ENCODE measurements at places on chromosomes 1 and 21.

GRCh38 chr21:38286739-38287471 lies 30.1 kb downstream of the KCNJ15 start:
- no peak for DNase-seq

DNA sequence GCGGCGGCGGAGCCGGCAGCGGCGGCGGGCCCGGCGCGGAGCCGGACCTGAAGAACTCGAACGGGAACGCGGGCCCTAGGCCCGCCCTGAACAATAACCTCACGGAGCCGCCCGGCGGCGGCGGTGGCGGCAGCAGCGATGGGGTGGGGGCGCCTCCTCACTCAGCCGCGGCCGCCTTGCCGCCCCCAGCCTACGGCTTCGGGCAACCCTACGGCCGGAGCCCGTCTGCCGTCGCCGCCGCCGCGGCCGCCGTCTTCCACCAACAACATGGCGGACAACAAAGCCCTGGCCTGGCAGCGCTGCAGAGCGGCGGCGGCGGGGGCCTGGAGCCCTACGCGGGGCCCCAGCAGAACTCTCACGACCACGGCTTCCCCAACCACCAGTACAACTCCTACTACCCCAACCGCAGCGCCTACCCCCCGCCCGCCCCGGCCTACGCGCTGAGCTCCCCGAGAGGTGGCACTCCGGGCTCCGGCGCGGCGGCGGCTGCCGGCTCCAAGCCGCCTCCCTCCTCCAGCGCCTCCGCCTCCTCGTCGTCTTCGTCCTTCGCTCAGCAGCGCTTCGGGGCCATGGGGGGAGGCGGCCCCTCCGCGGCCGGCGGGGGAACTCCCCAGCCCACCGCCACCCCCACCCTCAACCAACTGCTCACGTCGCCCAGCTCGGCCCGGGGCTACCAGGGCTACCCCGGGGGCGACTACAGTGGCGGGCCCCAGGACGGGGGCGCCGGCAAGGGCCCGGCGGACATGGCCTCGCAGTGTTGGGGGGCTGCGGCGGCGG lies 1.0 kb downstream of the ARID1A start:
- DNase-seq, result peak; percentile 59

DNA sequence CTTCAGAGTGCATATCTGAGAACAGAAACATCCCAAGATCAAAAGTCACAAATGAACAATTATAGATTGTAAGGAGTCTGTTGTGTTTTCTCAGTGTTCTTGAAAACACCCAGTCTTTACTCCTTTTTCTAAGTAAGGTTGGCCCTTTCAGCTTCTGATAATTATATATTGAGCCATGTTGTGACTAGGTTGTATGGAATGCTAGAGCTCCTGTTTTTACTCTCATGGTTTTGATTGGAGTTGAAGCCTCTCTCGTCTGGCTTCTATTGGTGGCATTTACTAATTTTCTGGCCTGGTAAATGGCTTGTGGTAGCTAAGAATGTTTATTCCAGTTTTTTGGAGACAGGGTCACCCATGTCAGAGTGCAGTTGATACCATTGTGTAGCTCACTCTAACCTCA lies 84.7 kb downstream of the NDUFS5 start:
- DNase-seq, result no peak

DNA sequence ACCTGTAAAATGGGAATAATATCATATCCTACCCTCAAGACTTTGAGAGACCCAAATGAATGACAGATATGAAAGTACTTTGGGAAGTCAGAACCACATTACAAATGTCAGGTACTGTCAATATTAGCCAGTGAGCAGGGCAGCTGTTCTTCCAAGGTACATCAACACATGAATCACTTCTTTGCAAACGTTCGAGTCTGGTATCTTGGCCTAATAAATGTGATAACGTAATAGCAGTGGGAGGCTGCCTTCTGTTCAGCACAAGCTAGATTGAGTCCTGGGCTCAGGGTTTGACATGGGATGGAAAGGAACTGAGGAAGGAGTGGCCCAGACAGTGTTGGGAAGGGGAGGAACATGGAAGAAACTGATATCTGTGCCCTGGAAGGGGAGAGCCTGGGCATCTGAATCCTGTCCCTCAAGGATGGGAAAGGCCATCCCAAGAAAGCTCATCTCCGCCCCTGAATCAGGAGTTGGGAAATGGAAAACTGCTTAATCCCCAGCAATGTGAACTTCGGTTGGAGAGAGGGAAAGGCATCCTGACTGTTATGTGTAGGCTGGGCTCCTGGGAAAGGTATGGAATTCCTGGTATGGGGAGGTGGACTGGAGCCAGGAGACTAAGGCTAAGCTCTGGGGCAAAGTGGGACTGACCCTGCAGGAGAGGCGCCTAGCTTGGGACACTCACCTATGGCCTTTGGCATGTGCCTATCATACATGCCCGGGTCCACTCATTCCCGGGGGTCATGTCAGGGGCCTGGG lies 14.3 kb downstream of the KCNC4 start:
- DNase-seq, result no peak

GRCh38 chr1:155301342-155301841 lies at the start of gene PKLR:
TSS of gene PKLR (minus strand) at chr1:155301438. CDS start at chr1:155301395, 43 bp downstream.
- DNase-seq, result no peak

GRCh38 chr1:197399755-197400521 lies 131.9 kb downstream of the CRB1 start:
- DNase-seq, result no peak

DNA sequence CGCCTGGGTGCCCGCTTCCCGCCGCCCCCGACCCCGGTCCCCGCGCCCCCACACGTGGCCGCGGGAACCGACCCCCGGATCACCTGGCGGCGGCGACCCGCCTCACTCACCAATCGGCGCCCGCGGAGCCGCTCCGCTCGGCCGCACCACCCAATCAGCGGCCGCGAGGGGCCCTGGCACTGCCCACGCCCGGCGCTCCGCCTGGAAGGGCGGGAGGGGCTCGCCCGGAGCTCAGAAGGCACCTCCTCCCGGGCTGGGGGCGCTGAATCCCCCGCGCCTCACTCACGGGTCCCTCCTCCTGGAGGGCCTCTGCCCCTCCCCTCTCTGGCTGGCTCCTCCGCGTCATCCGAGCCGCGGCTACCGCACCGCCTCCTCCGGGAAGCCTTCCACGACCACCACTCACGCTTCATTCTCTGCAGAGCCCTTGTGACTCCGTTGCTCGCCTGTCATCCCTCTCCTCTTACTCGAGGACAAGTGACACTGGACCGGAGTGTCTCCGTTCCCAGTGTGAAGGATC lies 374 bp downstream of the SH2D5 start:
- no peak for DNase-seq

DNA sequence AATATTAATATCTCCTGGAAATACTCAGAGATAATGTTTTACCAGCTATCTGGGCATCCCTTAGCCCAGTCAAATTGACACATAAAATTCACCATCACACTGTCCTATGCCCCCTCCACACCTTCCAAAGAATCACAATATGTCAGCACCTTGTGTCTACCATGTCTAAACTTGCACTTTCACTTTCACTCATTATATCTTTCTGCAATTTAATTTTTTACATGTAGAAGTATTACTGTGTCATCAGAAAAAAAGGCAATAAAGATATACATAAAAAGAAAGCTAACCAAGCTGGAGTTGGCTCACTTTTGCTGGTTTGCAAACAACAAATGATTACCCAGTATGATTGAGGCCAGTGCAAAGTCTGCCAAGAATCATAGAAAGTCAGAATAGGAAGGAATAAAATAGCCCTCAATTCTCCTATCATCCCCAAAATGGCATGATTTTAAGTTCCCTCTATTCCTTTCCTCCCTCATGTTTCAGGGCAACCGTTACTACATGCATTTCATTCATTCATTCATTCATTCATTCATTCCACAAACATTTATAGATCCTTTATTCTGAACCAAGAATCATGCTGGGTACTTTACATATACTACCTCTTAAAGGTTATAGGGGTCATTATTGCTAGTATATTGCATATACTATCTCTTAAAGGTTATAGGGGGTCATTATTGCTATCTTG lies 5.9 kb upstream of the LUZP1 start:
- no peak for DNase-seq

DNA sequence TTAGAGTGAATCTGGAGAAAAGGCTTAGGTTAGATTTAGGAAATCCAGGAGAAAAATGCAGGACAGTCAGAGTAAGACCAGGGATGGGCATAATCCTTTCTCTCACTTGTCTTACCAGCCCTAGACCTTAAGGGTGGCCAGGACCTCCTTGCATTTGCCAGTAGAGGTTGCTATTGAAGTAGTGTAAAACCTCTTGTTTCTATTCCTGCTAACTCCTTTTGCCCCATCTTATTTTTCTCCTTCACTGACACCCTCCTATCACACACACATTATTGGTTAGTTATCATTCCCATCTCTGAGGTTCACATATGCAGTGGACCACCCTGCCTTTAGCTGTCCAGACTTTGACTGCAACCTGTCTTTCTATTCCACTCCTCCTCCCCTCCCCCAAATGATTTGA lies 75.0 kb upstream of the MACF1 start:
- no peak for DNase-seq

DNA sequence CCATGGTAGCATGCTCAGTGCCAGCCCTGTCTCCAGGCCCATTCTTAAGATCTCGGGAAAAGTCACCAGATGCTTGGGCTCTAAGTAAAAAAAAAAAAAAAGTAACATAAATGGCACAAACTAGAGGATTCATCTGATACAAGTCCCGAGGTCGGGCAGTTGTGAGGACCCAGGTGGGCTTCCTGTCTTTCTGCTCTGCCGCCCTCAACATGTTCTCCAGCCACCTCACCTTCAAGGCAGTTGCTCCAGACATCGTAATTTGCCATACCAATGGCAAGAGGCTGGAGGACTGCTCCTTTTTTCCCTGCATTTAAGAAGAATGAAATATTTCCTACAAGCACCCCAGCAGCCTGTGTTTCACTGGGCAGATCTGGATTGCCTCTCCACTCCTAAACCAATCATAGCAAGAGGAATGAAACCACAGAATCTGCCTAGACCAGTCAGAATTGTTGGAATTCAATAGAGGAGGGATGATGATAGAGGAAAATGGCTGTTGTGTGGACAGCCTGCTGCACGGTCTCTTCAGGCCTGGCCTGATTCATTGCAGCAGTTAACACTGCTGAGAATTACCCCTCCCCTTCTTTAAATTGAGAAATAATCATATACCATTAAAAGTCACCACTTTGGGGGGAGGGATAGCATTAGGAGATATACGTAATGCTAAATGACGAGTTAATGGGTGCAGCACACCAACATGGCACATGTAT lies 5.4 kb downstream of the HMGN2 start:
- DNase-seq, result no peak

GRCh38 chr21:37017951-37018679 lies 11.6 kb downstream of the RIPPLY3 start:
- DNase-seq, result no peak

DNA sequence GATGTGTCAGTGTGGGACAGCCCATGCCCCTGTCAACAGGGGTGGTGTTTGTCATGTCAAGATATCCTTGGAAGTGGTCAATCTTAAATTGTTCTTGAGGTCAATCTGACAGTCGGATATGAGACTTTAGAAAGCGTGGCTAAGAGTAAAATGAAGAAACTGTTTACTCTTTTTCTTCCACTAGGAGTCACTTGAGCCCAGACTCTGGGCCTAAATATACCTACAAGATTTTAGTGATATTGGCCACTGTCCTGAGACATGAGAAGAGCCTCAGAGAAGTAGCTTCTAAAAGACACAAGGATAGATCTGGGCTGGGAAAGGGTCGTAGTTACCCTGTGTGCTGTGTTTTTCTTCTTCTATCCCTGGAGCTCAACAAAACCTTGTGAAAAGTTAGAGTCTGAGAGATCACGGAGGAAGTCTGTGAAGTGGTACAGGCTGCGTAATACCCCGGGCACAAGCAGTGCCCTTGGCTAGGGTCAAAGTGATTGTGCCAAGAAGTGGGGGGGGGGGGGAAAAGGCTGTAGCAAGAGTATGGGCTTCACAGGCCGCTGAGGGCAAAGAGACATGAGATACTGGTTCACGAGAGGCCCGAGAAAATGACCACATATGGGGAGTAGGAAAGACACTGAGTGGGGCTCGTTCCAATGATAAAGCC lies 355.2 kb upstream of the GREM2 start:
- DNase-seq, result no peak

DNA sequence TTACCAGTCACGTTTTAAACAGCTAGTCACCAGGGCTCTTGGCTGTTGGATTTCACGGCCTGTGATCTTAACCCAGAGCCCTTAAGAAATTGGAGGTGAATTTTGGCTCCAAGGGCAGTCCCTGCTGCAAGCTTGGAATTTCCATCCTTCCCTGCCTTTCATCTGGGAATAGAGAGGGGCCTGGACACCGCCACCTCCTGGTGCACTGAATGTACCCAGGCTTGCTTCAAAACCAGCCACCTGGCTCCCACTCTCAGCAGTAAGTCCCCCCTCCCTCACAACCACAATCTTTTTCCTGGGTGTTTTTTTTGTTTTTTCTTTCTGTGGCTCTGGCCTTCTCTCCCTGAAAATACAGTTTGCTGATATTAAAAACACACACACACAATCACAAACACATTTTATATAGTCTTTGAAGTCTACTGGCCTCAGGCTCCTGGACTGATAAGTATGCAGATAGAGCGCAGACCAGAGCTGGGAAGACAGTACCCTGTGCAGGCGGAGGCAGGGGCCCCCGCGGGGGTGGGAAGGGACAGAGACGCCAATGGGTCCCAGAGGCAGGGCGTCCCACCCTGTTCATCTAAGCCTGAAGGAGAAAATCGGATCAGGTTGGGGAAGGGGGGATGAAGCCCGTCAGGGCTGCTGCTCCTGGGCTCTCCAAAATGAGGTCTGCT lies 65.8 kb upstream of the IGSF21 start:
- no peak for DNase-seq

DNA sequence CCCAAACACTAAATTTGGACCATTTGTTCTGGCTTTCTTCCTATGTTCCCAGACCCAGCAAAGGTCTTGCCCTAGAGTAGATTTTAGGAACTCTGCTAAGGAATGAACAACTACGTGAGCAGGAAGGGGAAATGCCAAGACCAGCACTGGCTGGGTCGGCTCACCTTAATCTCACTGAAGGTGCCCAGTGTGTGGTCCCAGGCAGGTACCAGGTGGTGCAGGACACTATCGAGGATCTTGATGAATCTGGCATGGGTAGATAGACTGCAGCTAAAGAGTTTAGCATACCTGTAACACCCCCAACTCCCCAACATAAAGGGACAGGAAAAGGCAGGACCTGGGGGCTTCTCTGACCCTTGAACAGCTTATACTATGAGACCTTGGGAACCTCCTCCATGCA lies 3.0 kb downstream of the HECTD3 start:
- no peak for DNase-seq

- no peak for DNase-seq
Measured at GRCh38 chr21:36791180-36791579, 92.3 kb downstream of the SIM2 start.

DNA sequence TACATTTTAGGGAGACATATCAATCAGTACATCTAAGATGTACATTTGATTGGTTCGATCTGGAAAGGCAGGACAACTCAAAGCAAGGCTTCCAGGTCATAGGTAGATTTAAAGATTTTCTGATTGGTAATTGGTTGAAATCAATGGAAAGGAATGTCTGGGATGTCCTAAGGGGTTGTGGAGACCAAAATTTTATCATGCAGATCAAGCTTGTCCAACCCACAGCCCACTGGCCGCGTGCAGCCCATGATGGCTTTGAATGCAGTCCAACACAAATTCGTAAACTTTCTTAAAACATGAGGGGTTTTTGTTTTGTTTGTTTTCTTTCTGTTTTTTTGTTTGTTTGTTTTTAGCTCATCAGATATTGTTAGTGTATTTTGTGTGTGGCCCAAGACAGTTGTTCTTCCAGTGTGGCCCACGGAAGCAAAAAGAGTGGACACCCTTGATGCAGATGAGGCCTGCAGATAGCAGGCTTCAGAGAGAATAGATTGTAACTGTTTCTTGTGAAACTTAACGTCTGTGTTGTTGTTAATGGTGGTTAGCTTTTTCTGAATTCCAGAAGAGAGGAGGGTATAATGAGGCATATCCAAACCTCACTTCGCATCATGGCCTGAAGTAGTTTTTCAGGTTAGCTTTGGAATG lies 3.1 kb downstream of the IFNAR1 start:
- DNase-seq, result no peak

Measured in left lobe of liver (tissue), 2 donors.